ENCODE measurements at places on chromosomes 7 and 10.

DNA sequence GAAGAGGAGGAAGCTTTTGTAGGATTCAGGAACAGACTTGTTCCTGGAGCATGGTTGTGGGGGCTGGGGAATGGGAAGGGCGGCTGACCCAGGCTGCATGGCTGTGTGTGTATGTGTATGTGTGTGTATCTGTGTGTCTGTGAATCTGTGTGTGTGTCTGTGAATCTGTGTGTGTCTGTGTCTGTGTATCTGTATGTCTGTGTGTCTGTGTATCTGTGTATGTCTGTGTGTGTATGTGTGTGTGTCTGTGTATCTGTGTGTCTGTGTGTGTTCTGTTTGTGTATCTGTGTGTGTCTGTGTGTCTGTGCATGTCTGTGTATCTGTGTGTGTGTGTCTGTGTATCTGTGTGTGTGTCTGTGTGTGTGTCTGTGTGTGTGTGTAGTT, 6.6 kb upstream of the STX1A start:
- no peak for DNase-seq

- no peak for DNase-seq
These were observed 9.1 kb downstream of the RPS24 start for GRCh38 chr10:78042752-78043104.

DNA sequence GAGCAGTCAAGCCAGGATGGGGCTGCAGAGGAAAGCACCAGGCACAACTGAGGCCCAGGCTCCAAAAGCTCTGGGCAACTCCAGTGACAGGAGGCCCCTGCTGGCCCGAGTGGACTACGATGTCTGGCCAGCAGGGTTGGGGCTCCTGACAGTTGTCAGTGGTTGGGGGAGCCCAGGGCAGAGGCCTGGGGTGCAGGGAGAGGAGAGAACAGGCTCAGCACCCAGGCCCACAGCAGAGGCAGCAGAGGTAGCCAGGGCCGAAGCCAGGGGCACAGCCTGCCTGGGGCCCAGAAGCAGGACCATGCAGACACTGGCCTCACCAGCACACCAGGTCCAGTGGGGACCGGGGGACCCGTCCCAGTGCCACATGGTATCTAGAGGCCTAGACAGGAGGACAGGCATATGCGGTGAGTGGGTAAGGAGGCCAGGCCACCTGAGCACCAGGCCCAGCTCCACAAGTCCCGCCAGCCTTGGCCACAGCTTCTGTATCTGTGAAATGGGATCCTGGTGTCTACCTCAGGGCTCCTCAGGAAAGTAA, 46.0 kb upstream of the LRRC18 start:
- DNase-seq = no peak

GRCh38 chr7:142784716-142785115, 13.9 kb downstream of the PRSS2 start:
- DNase-seq = no peak

DNA sequence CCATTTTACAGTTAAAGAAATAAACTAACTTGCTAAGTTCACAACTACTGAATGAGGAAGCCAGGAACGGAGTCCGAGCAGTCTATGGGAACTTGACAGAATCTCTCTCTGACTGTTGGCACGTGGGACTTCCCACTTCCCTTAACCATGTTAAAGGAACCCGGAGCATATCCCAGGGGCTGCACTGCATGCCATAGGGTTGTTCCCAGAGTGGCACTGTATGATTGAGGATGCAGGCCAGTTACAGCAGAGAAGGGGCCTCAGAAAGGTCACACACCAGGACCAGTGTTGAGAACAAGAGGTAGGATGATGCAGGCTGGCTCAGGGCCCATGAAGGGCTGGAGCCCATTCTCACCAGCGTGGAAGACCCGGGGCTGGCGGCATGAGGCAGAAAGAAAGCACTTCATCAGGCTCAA, 201.8 kb downstream of the NSUN6 start:
- DNase-seq = no peak
